Urinary bladder (tissue), 4 donors: ENCODE measurements at places on chromosomes 4 and X. TPM values are rescaled to one million over a fixed set of nuclear protein-coding genes. Genes with fewer than 3 reads are reported as not detected.

RAB40AL gene
- polyA plus RNA-seq, result not detected

ARMCX2 gene
- 42.8 TPM for polyA plus RNA-seq

SCML1 gene
- 9.0 TPM for polyA plus RNA-seq

MID1IP1 gene
- polyA plus RNA-seq, result 105 TPM

MSX1 gene
- 15.2 TPM for polyA plus RNA-seq

AMMECR1 gene
- 3.6 TPM for polyA plus RNA-seq

GLOD5 gene
- polyA plus RNA-seq, result not detected

CLNK gene
- 0.15 TPM for polyA plus RNA-seq

CDKL2 gene
- 0.15 TPM for polyA plus RNA-seq

MAPK10 gene
- polyA plus RNA-seq, result 15.5 TPM

HTN1 gene
- polyA plus RNA-seq, result not detected

GAGE12C gene
- not detected for polyA plus RNA-seq

INTU gene
- 3.1 TPM for polyA plus RNA-seq

ODAPH gene
- not detected for polyA plus RNA-seq

ALAS2 gene
- polyA plus RNA-seq, result not detected

SPANXN3 gene
- not detected for polyA plus RNA-seq

MAML3 gene
- 7.0 TPM for polyA plus RNA-seq

CITED1 gene
- 0.56 TPM for polyA plus RNA-seq

XPNPEP2 gene
- 9.9 TPM for polyA plus RNA-seq

RHOXF2B gene
- not detected for polyA plus RNA-seq

- DNase-seq, result no peak
These were observed 108.3 kb downstream of the AFAP1 start for GRCh38 chr4:7831330-7831729.

DNA sequence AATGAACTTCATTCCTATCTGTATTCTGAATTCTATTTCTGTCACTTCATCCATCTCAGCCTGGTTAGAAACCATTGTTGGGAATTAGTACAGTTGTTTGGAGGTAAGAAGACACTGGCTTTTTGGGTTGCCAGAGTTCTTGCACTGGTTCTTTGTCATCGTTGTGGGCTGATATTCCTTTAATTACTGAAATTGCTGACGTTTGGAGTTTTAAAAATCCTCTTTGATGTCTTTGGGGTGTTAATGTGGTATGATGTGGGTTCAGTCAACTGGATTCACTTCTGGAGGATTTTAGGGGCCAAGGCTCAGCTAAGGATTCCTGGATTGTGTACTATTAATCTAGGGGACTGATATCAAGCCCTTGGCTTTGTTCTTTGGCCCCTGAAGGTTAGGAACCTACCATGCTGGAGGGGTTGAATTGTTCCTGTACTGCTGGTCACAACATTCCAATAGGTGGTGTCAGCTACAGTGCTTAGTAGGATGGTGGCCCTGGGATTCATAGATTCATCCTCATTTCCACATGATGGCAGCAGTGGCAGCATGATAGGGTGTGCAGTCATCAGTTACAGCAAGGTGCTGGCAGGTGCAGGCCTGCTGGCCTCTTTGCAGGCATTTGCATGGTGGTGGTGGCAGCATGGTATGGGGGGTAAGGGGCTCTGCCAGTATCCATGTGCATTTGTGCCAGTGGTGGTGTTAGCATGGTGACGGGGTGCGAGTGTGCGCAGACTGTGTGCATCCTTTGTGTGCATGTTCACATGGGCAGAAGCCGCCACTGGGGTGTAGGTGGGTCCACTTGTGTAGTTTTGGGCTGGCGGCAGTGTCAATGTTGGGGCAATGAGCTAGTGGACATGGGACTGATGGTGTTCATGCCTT lies 301.3 kb downstream of the TEX13C start:
- no peak for DNase-seq

DNA sequence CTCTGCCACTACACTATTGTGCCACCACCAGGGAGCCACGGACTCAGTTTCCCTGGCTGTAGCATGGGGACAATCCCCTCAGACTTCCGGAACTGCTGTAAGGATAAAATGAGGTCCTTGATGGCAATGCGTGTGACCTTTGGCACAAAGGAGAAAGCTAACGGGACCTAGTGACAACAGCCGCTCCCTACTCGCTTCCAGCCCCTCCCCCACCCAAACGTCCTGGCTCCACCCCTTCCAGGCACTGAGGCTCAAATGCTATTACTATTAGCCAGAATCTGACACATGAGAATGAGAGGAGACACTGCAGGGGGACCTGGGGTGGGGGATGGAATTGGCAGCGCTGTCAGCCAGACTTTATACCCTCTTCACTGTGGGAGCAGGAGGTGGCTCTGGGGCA lies 5.4 kb upstream of the DUSP9 start:
- no peak for DNase-seq

GRCh38 chr4:145781351-145781750 lies 101.4 kb downstream of the C4orf51 start:
- no peak for DNase-seq

DNA sequence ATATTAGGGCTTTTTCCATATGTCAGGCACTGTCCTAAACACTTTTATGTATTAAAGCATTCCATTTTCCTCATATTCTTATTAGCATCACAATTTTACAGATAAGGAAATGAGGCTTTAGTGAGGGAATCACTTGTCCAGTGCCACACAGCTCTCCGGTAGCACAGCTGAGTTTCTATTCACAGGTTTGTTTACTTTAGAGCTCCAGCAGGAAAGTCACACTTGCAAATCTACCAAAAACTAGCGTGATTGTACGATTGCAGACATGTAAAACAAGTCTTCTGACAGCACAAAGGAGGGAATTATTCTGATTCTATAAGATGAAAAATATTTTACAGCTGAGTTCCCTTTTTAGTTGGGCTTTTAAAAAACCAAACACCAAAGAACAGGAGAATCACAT lies 472.1 kb downstream of the TMA16 start:
- DNase-seq, result no peak

- no peak for DNase-seq
These were observed 159.3 kb downstream of the PTCHD1 start for GRCh38 chrX:23493941-23494374.

DNA sequence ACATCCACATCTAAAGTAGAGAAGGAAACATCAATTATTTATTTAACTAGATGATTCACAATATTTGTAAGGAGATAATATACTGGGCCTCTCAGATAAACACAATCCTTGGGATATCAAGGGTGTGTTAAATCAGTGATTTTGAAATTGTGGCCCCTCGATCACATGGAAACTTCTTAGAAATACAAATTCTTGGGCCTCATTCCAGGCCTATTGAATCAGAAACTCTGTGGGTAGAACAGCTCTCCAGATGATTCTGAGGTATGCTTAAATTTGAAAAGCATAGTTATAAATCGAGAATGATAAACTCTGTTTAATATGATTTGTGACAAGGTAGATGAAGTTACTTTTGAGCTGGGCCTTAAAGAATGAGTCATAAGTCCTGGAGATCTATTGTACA lies 64.3 kb upstream of the GPR174 start:
- DNase-seq, result no peak

GRCh38 chr4:111802191-111802590 lies 343.1 kb upstream of the FAM241A start:
- no peak for DNase-seq

DNA sequence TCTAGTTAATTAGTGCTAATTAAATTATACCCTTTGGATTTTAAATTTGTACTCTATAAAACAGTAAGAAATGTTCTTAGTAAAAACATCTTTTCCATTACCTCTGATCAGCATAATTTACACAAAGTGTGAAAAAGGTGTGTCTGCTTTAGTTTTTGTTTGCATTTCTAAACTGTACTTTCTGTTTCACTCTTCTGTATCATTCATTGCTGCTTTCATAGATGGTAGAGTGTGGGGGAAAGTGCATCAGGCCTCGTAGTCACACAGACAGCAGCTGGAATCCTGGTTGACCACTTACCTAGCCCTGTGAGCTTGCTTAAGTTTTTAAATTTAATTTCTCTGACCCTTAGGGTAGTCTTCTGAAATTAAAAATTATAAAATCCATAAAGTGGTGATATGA lies 275.4 kb upstream of the PITX2 start:
- no peak for DNase-seq

DNA sequence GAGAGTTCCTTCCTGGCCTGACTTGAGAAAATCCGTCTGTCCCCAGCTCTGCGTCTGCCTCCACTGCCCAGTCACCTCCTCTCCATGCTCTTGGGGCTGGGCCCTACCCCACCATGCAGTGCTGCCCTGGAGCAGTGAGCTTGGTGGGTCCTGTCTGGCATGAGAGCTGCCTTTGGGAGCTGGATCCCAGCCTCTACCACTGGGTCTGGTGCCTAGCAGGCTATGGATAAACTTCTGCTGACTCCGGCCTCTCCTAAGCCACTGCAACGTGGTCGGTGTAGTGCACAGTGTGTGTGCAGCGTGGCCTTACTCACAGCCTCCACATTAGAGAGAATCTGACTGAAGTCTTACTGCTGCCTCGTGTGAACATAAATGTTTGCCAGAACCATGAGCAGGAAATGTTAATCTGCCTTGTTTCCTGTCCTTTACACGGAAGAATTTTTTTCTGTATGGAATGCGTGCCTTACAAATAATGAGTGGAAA lies 47.6 kb downstream of the HTT start:
- no peak for DNase-seq

- no peak for DNase-seq
These were observed 414.8 kb downstream of the OPHN1 start for GRCh38 chrX:68018248-68019203.

DNA sequence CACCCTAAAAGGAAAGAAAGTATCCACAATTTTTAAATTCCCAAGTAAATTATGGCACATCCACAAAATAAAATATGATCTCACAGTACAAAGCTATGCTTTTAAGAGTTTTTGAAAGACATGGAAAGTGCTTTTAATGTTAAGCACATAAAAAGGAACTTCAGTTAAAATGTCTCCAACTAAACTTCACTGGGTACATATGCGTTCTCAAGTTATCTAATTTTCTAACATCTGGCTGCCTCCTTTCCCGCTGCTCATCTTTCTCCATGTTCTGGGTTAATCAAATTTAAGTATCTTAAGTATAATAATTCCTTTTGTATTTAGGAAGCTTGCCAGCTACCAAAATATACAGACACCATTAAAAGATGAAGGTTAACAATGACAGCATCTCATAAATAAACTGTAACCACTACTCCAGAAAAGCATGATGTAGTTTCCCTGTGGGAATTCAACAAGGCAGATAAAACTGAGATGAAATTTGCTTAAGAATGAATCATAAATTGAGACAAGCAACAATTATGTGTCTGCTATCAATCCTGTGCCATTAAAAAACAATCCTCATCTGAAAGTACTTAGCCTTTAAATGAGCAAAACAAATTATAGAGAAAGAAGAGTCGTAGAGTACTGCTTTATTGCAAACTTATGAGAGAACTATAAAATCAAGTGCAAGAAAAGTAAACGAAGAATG lies 25.1 kb downstream of the PRSS12 start:
- DNase-seq, result peak; percentile 62

GRCh38 chrX:119895843-119896326 lies at the start of gene AKAP14:
TSS of gene AKAP14 (plus strand) at chrX:119895893. CDS start at chrX:119903224, 7,331 bp downstream.
- no peak for DNase-seq

DNA sequence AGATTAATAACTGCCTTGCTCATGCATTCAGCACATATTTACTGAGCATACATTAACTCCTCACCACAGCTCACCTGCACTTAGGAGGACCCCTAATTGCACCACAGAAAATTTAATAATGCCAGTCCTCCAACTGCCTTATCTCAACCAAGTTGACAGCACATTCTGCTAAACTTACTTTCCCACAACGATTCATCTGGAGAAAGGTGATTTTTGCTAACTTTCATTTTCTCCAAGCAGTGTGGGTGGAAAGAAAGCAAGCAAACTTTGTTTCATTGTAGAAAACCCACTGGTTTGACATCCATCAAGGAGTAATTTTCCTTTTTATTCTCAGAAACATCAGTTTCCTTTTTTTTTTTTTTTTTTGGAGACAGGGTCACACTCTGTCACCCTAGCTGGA lies 49.1 kb downstream of the RASGEF1B start:
- no peak for DNase-seq

DNA sequence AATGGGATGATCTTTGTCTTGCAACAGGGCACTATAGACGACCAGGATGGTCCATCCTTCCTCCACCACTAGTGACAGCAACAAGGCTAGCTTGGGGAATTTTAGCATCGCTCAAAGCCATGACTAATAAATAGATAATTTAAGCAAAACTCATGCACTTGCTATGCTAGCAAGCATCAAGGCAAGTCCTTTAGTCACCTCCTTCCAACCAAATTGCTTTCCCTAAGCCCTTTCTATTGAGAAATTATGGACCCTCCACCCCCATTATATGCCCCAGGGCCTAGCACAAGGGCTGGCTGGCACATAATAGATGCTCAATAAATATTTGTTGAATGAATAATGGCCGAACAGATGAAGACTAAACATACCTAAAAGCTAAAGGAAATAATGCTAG lies 28.6 kb downstream of the SLC16A2 start:
- DNase-seq, result no peak

DNA sequence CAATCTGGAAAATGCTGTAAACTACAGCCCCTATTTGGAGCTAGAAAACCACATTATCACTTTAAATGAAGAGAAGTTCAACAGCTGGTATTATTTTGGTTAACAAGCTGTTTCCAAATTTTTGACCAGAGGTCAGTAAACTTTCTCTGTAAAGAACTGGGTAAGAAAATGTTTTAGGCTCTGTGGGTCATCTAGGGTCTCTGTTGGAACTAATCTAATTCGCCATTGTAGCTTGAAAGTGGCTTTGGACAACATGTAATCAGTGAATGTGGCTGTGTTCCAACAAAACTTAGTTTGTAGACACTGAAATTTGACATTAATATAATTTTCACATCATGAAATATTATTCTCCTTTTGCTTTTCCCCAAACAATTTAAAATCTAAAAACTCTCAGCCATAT lies 25.8 kb upstream of the RNF150 start:
- no peak for DNase-seq

- no peak for DNase-seq
These were observed 518.3 kb upstream of the AGA start for GRCh38 chr4:177960566-177960965.

GRCh38 chrX:20224814-20225487 lies 41.8 kb downstream of the RPS6KA3 start:
- no peak for DNase-seq

- no peak for DNase-seq
These were observed 357.7 kb upstream of the EMCN start for GRCh38 chr4:100875296-100876068.

DNA sequence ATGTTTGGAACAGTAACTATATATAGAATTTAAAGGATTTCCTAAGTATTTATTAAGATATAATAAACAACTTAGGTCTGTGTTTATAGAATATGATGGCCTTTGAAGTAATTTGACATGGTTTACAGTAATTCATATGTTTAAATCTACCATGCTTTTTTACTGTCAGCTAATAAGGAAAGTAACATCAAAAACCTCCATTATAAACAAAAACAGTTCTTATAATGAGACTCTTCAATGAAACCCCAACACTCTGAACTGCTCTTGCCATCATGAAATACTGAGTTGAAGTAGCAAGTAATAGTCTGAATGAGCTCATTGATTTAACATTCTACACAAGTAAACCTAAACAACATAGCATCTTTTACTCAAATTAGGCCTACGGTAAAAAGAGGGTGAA lies 1236.5 kb downstream of the FSTL5 start:
- DNase-seq, result no peak

- DNase-seq, result no peak
These were observed 53.1 kb downstream of the ABLIM2 start for GRCh38 chr4:8105306-8106100.

GRCh38 chrX:107687445-107687844 lies 59.1 kb downstream of the PRPS1 start:
- no peak for DNase-seq

- no peak for DNase-seq
These were observed 45.7 kb downstream of the MID1 start for GRCh38 chrX:10574663-10575062.
